ENCODE measurements at places on chromosomes 4 and X.

DNA sequence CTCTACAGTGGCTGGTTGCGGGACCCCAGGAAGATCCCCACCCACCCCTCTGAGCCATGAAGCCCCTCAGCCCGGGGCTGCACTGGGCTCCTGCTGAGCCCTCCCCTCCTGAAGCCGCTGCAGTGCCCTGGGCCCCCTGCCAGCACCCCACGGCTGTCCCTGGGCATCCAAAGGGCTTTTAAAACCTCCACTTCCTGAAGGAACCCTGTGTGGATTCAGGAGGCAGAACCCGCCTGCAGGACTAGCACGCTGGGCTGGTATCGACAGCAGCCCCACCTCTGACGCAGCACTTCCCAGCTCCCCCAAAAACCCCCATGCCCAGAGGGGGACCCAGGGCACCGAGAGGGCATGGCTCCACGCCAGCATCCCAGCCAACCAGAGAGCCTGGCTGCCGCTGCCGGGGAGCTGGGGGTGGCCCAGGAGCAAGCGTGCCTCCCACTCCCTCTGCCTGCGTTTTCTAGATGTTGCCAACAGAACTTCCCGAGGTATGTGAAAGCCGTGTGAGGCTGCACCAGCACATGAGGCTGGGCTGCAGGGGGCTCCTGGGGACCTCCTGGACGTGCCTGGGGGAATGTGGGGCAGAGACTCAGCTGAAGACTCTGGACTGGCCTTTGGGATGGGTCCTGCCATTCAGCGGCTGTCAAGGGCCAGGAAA lies 6.3 kb downstream of the MXD4 start:
- no peak for DNase-seq
- no peaks in the 10 kb centered on the region for H3K27me3 ChIP-seq
- 0 out of 2 replicates have a peak, but pooled peaks cover 3% of the 10 kb centered on the region for H3K36me3 ChIP-seq

DNA sequence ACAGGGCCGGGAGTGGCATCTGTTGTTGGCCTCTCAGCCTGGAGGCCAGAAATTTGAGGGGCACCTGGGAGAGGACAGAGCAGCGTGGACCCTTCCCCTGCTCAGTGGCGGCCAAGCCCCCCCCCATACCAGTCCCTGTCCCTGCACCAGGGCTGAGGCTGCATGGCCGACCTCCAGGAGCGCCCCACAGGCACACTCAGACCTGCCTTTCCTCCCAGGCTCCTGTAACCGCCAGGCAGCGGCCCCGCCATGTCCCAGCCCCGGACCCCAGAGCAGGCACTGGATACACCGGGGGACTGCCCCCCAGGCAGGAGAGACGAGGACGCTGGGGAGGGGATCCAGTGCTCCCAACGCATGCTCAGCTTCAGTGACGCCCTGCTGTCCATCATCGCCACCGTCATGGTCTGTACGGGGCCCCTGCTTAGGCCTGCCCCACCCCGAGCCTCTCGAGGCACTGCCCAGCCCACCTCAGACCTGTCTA lies 15.3 kb downstream of the TMEM175 start:
- H3K27ac ChIP-seq: no peak overlapping the region
- peaks cover 2% of the 10 kb centered on the region for H3K4me1 ChIP-seq
- no peak for DNase-seq
- no peak overlapping the region for H3K4me3 ChIP-seq
- no peaks in the 10 kb centered on the region for H3K36me3 ChIP-seq

- no peaks in the 10 kb centered on the region for H3K4me1 ChIP-seq
- H3K27ac ChIP-seq: no peak overlapping the region
- H3K27me3 ChIP-seq: no peaks in the 10 kb centered on the region
- no peaks in the 10 kb centered on the region for H3K36me3 ChIP-seq
- no peak overlapping the region for H3K4me3 ChIP-seq
- no peak for DNase-seq
These were observed 41.1 kb upstream of the DCAF8L1 start for GRCh38 chrX:28022371-28022770.

GRCh38 chr4:174989791-174990190 lies 71.6 kb downstream of the ADAM29 start:
- H3K4me3 ChIP-seq: no peak overlapping the region
- H3K4me1 ChIP-seq: no peaks in the 10 kb centered on the region
- H3K27me3 ChIP-seq: no peaks in the 10 kb centered on the region
- no peak overlapping the region for H3K27ac ChIP-seq
- no peak for DNase-seq

DNA sequence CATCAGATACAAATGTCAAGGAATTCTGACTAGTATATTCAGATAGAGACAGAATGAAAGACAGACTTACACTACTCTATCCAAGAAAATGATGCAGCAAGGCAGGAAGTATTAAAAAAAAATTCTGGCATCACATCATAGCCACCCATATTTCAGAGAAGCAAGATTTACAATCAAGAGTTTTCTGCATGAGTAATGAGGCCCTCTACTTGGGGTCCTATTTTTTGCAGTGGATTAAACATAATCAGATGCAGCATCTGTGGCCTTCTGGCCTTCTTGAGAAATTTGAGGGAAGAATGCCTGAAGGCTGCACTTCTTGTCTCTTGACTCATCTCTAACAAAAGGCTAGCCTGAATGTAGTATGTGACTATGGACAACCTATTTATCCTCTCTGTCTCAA lies 48.2 kb upstream of the SLIT2 start:
- H3K4me3 ChIP-seq: no peak overlapping the region
- no peak for DNase-seq
- H3K4me1 ChIP-seq: no peaks in the 10 kb centered on the region
- no peaks in the 10 kb centered on the region for H3K36me3 ChIP-seq
- H3K27ac ChIP-seq: no peak overlapping the region

DNA sequence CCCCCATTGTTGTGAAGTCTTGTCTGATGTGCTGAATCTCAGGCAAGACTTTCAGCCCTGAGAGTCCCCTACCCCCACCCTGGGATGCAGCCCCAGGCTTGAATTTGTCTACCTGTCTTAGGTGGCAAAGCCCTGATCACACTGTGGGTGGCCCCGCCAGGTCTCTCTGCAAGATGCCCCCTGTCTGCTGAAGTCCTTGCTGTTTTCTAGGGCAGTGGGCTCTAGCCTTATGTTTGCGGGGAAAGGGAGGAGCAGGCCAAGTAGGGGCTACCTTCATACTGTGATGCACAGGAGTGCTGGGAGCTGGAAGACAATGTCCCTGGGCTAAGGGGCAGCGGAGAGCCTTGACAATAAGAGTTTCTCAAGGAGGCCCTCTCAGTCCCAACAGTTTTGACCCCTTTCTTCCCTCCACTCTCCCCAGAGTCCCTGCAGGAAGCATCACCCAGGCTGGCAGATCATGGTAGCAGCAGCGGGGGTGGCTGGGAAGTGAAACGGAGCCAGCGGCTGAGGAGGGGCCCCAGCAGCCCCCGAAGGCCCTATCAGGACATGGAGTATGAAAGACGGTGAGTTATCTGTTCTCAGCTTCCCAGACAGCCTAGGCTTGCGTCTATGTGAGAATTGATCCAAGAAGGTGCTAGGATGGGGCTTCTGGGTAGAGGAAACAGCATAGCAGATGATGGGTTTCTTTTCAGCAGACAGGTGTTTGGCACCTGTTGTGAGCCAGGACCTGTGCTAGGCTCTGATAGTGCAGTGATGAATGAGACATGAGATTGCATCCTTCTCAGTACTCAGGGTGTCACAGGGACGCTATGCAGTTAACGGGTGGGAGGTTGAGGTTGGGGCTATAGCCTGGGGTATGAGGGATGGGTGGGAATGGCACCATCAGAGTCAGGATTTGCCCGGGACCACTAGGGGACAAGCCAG lies 2.2 kb downstream of the RBM10 start:
- H3K27me3 ChIP-seq: no peaks in the 10 kb centered on the region
- H3K36me3 ChIP-seq: peaks cover 6% of the 10 kb centered on the region
- no peak for DNase-seq
- H3K4me1 ChIP-seq: peaks cover 5% of the 10 kb centered on the region
- no peak overlapping the region for H3K27ac ChIP-seq

GRCh38 chrX:11470250-11470974 lies 177.2 kb downstream of the AMELX start:
- no peaks in the 10 kb centered on the region for H3K27me3 ChIP-seq
- no peaks in the 10 kb centered on the region for H3K36me3 ChIP-seq
- no peak overlapping the region for H3K27ac ChIP-seq
- DNase-seq: no peak

- no peaks in the 10 kb centered on the region for H3K36me3 ChIP-seq
- DNase-seq: no peak
- no peak overlapping the region for H3K4me3 ChIP-seq
These were observed 5.6 kb downstream of the QRFPR start for GRCh38 chr4:121375262-121375661.

GRCh38 chr4:1055721-1056590 lies 44.5 kb downstream of the FGFRL1 start:
- H3K27me3 ChIP-seq: no peaks in the 10 kb centered on the region
- H3K27ac ChIP-seq: no peak overlapping the region
- peaks cover 2% of the 10 kb centered on the region for H3K4me1 ChIP-seq
- DNase-seq: no peak
- no peak overlapping the region for H3K4me3 ChIP-seq

DNA sequence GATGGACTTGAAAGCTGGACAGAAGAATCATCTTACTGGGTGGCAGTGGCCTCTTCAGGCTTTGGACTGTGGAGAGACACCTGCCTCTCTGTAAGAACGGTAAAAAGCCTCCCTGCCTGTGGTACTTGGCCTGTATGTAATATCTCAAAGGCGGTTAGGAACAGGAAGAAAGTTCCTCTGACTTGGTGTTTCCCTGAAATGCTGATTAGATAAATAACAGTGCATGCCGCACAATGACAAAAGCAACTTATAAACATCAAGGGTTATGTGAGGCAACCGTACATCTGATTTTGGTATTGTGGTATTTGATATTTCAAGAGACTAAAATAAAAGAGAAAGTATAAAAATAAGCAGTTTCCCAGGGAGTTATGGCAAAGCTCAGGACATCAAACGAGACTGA lies 92.4 kb upstream of the SORBS2 start:
- H3K36me3 ChIP-seq: no peaks in the 10 kb centered on the region
- no peak for DNase-seq
- no peaks in the 10 kb centered on the region for H3K27me3 ChIP-seq
- H3K4me3 ChIP-seq: no peak overlapping the region
- no peaks in the 10 kb centered on the region for H3K4me1 ChIP-seq

- H3K36me3 ChIP-seq: no peaks in the 10 kb centered on the region
- H3K4me1 ChIP-seq: 0 out of 2 replicates have a peak, but pooled peaks cover 1% of the 10 kb centered on the region
- no peak overlapping the region for H3K27ac ChIP-seq
These were observed 58.5 kb downstream of the RBM47 start for GRCh38 chr4:40571208-40571607.

DNA sequence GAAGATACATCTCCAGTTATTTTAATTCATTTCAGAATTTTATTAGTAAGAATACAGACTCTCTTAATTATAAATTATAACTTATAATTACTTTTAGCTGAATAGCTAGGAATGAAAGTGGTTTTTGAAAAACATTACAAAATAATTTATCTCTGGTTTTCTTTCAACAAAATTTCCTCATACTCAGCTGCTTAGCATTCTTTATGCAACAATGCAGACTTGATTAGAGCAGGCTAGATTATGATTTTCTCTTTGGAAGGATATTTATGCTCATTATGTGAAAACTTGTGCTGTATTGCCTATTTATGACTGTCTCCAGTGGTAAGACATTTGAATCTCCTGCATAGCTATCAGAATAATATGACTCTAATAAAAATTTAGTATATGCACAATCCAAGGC lies 2023.7 kb downstream of the C4orf33 start:
- no peaks in the 10 kb centered on the region for H3K4me1 ChIP-seq
- no peaks in the 10 kb centered on the region for H3K36me3 ChIP-seq
- H3K4me3 ChIP-seq: no peak overlapping the region
- H3K27ac ChIP-seq: no peak overlapping the region

GRCh38 chrX:129663171-129663570 lies 8.4 kb upstream of the APLN start:
- no peaks in the 10 kb centered on the region for H3K27me3 ChIP-seq
- H3K27ac ChIP-seq: no peak overlapping the region
- no peaks in the 10 kb centered on the region for H3K36me3 ChIP-seq
- DNase-seq: no peak
- no peaks in the 10 kb centered on the region for H3K4me1 ChIP-seq
- H3K4me3 ChIP-seq: no peak overlapping the region

DNA sequence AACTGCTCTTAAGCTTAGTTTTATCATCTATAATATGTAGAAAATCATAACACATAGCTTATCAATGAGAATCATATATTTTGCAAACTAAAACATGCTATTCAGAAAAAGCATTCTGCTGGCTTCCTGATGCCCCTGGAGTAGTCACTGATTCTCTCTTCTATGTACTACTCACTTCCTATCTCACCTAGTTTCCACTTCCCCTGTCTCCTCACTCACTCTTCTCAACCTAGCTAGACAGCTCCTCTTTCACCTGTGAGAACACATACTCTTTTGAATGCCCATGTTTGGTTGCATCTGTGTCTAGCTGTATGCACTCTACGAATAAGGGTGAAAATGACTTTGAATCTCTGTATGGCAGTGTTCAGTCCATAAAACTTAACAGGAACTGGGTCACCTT lies 9.3 kb downstream of the TMEM144 start:
- DNase-seq: no peak
- no peaks in the 10 kb centered on the region for H3K27me3 ChIP-seq
- H3K4me1 ChIP-seq: no peaks in the 10 kb centered on the region

- no peak overlapping the region for H3K27ac ChIP-seq
- no peaks in the 10 kb centered on the region for H3K4me1 ChIP-seq
- no peak for DNase-seq
- H3K36me3 ChIP-seq: no peaks in the 10 kb centered on the region
- no peaks in the 10 kb centered on the region for H3K27me3 ChIP-seq
- H3K4me3 ChIP-seq: no peak overlapping the region
These were observed 219.2 kb upstream of the HDX start for GRCh38 chrX:84721416-84721815.

DNA sequence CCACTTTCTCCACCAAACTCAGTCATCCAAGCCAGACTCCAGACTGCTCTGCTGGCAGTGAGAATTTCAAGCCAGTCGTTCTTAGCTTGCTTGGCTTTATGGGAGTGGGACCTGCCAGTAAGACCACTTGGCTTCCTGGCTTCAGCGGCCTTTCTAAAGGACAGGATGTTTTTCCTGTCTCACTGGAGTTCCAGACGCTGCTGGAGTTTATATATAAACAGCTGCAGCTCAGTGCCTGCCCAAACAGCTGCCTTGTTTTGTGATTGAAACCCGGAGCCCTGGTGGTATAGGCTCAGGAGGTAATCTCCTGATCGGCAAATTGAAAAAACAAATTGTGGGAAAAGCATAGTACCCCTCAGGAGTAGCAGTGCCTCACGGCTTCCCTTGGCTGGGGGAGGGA lies 1165.8 kb upstream of the ADGRL3 start:
- no peaks in the 10 kb centered on the region for H3K36me3 ChIP-seq
- no peak for DNase-seq
- H3K27me3 ChIP-seq: no peaks in the 10 kb centered on the region
- no peak overlapping the region for H3K4me3 ChIP-seq
- H3K4me1 ChIP-seq: 0 out of 2 replicates have a peak, but pooled peaks cover 1% of the 10 kb centered on the region
- no peak overlapping the region for H3K27ac ChIP-seq

- H3K36me3 ChIP-seq: no peaks in the 10 kb centered on the region
- H3K4me1 ChIP-seq: no peaks in the 10 kb centered on the region
- no peak overlapping the region for H3K27ac ChIP-seq
- DNase-seq: no peak
- no peaks in the 10 kb centered on the region for H3K27me3 ChIP-seq
- peak overlapping the region; percentile 78 for H3K4me3 ChIP-seq
These were observed 704 bp upstream of the SEPSECS start for GRCh38 chr4:25160714-25161592.

GRCh38 chr4:7131498-7132031 lies 60.8 kb upstream of the SORCS2 start:
- H3K4me3 ChIP-seq: no peak overlapping the region
- no peaks in the 10 kb centered on the region for H3K27me3 ChIP-seq
- H3K27ac ChIP-seq: no peak overlapping the region
- no peak for DNase-seq
- H3K4me1 ChIP-seq: no peaks in the 10 kb centered on the region
